ENCODE measurements at places on chromosomes 4 and X.

DNA sequence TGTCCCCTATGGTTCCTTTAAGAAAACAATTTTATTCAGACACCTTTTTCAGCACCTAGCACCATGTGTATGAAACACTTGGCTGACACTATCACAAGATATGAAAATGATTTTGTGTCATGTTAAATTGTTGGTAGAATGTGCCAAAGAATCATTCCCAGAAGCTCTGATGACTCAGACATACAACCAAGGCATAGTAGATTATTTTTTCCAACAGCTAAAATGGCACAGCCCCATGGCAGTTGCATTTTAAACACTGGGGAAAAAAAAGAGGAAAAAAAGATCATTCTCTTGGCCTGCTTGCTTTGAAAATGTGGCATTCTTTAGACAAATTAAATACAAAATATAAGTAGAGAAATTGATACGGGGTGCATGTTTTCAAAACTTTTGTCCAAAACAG, 230.2 kb downstream of the NLGN4X start:
- no peak for DNase-seq

DNA sequence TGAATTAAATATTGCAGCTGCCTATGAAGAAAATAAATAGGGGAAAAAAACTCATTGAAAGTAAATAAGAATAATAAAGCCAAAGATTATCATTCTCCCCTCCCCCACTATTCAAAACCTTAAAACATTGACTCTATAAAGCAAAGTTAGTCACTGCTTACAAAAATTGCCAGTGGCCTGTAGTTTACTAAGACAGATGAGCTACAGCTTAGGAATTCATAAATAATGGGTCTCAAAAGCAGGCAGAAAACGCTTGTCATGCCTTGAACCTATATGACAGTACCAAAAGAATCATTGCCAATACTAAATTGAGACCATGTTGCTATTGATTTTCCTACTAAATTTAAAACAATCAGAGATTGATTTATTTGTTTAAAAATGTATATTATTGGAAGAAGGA, 78.9 kb downstream of the SLC10A7 start:
- DNase-seq = no peak

DNA sequence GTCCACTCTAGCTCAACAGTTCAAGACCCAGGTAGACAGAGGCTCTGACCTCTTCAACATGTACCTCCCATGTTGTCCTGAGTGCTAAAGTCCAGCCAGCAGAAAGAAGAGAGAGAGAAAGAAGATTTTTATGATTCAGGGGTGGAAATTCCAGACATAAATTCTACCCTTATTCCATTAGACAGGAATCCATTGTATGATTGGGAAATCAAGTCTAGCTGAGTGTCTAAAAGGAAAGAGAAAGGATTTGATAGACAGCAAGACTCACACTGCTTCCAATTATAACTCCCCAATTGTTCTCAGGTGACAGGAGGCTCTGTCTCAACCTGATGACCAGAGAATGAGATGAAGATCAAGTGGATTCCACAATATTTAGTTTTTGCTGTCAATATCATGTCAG, 27.9 kb upstream of the PGM2 start:
- DNase-seq = no peak

DNA sequence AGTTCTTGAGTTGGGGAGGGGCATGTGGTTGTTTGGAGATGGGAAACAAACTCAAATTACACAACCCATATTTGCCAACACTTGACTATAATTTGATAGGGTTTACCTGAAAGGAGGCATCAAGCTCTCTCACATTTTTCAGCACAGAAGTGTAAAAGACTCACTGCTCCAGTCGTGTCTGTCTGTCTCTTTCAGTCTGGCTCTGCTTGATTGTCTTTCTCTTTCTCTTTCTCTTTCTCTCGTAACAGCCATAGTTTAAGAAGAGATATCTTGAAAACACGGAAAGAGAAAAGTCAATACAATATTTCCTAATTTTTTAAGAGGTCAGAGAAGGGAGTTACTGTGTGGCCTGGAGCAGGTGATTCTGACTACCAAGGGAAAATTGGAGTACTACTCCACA, 413.6 kb upstream of the CXorf51A start:
- no peak for DNase-seq

- DNase-seq = no peak
Observed at GRCh38 chrX:10233173-10233572, 76.4 kb downstream of the CLCN4 start.

GRCh38 chrX:153561337-153561736, 37.6 kb downstream of the CCNQ start:
- no peak for DNase-seq

GRCh38 chrX:455199-455598, 68.5 kb upstream of the PPP2R3B start:
- no peak for DNase-seq

DNA sequence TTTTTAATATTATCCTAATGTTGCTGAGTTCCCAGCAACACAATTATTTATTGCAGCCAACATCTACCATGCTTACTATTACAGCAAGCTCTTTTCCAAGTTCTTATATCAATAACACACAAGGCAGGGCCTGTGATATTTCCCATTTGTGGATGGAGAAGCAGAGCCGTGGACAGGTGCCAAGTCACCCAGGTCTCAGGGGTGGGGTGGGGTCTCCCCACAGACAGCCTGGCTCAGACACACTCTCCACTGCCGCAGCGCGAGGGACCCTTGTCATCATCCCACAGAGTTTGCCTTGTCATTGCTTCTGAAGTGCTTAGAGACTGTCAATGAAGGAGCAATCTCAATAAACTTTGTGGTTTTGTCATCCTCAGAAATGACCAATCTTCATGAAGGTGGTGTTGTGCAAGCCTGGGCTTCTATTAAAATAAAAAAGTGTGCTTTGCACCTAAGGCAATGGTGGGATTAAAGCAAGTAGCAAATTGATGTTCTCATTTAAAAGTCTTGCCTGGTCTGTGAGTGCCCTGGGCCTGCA, 76.1 kb downstream of the SORBS2 start:
- no peak for DNase-seq

DNA sequence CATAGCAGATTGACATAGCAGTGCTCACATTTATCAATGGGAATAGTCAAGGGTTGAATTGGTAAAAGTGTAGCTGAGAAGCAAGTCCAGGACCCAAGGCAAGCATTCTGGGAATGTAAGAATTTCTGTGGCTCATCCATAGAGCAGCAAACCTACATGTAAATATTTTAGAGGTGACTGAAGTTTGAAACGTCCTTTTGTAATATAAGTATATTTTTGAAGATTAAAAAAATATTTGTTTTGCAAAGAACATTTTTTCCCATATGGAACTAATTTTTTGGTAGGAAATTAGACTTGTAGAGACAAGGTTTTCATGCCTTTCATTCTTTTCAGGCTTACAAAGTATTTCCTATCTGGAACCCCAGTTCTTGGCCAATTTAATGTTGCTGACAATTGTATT, 104.0 kb downstream of the TEX13A start:
- DNase-seq = no peak

GRCh38 chr4:113452868-113453620, 308.5 kb downstream of the CAMK2D start:
- no peak for DNase-seq

DNA sequence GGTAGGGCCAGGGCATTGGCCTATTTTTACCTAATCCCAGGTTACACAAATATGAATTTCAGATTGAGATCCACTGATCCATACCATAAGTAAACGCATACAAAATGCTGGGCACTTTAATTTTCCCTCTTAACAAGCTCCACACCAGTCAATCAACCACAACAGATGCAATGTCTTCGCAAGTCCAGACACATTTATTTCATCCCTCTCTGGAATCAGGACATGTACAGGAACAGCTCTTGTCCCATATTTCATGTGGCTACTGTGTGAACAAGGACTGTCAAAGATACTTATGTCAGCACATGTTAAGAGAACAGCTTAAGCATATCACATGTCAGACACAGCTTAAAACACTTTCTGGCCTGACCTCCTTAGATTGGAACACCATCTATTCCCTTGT, 145.9 kb downstream of the PPP3CA start:
- DNase-seq = no peak

- no peak for DNase-seq
Observed at GRCh38 chr4:135177321-135177720, 975.7 kb upstream of the PABPC4L start.

DNA sequence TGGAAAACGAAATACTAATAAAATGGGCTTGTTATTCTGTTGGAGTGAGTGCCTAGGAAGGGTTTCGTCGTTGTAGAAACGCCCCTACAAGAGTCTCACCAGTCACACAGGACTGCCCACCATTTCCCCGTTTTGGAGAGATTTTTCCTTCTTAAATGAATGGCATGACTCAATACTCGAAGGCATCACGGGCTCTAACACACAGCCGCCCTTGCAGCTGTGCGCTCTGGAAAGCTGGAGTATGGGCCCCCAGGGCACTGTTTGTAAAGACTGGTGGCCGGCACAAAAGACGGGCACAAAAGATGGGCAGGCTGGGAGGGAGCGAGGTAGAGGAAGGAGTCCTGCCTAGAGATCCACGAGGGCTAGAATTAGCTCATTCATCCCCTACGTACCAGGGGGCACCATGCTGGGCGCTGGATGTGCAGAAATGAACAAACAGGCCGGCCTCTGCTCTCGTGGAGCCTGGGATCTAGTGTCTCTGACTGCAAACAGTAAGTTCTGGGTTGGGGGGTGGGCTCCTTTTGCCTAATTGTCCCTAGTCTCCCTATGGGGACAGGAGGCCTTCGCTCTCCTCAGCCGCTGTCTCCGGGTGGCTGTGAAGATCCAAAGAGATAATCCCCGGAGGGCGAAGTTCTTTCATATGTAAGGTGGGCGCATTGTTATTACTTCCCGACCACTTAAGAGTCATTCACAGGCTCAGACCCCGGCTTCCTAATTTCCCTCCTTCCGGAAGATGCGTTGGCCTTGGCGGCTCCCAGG, 1.0 kb upstream of the SFRP2 start:
- no peak for DNase-seq

- no peak for DNase-seq
Observed at GRCh38 chrX:69896046-69896445, 153.7 kb downstream of the AWAT2 start.

GRCh38 chrX:74080165-74080564, 223.8 kb upstream of the ZCCHC13 start:
- DNase-seq = no peak

- no peak for DNase-seq
Observed at GRCh38 chr4:109266891-109267290, 35.6 kb downstream of the COL25A1 start.

GRCh38 chr4:182185491-182185890, 57.7 kb upstream of the TENM3 start:
- no peak for DNase-seq

DNA sequence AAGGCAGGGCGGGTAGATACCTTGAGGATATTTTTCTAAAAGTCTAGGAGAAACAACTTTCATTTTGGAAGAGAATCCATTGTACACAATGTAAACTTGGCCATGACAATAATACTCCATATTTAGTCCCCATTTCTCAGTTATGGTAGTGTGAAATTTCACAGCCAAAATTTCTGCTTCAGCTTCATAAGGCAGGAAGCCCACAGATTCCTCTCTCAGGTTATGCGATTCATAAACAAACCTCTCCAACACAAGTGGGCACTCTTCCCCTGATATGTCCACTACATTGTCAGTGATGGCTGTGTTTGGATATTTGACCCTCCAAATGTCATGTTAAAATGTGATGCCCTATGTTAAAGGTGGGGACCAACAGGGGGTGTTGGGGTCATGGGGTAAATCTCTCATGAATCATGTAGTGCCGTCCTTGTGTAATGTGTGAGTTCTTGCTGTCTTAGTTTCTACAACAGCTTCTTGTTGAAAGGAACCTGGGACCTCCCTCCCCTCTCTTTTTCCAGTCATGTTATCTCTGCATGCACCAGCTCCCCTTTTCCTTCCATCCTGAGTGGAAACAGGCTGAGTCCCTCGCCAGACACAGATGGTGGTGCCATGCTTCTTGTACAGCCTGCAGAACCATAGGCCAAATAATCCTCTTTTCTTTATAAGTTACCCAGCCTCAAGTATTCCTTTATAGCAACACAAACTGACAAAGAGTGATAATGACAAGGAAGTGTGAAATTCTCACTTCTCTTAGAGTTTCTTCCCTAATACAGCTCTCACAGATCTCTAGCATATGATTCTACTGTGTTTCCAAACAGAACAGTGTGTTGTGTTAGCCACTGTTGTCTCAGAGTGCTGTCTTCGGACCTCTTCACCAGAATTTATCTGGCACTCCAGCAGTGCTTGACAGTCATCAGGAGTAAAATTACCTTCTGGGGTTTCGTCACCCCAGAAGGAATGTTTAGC, 598.4 kb upstream of the GNPDA2 start:
- no peak for DNase-seq

GRCh38 chrX:19689170-19689779, 174.0 kb upstream of the MAP3K15 start:
- DNase-seq = no peak

GRCh38 chr4:187424636-187425035, 570.9 kb upstream of the ZFP42 start:
- DNase-seq = no peak

GRCh38 chr4:76539979-76540378, 105.0 kb downstream of the SHROOM3 start:
- no peak for DNase-seq

GRCh38 chr4:56844802-56845580, 23.5 kb upstream of the SPINK2 start:
- DNase-seq = no peak

- DNase-seq = no peak
Observed at GRCh38 chr4:58413849-58414248, 1303.7 kb upstream of the IGFBP7 start.

DNA sequence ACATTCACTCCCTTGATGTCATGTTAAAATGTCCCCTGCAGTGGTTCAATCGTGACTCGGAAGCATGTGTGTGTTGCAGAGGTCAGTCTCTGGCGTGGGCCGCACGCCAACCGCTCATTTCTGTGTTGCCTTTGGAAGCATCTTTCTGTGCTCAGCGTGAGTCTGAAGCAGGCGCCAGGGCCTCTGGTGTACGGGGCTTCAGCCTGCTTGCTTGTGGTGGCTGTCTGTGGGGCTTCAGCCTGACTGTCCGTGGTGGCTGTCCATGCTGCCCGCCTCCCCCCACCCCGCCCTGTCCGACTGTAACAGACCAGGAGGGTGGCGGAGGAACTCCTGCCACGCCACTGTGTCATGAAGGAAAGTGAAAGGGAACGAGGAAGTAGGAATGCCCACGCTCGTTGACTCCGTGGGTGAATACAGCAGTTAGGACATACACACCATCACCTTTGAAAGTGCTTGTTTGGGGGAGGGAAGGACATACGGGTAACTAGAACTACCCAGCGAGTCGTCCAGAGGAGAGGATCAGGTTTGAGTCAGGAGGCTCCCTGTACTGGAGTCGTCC, 14.7 kb upstream of the CLCN4 start:
- no peak for DNase-seq

GRCh38 chr4:105060628-105061027, 86.0 kb upstream of the TET2 start:
- no peak for DNase-seq

GRCh38 chr4:91118597-91118996, 991.4 kb downstream of the CCSER1 start:
- DNase-seq = no peak

- DNase-seq = no peak
Observed at GRCh38 chr4:3445111-3445820, 3.5 kb downstream of the HGFAC start.

DNA sequence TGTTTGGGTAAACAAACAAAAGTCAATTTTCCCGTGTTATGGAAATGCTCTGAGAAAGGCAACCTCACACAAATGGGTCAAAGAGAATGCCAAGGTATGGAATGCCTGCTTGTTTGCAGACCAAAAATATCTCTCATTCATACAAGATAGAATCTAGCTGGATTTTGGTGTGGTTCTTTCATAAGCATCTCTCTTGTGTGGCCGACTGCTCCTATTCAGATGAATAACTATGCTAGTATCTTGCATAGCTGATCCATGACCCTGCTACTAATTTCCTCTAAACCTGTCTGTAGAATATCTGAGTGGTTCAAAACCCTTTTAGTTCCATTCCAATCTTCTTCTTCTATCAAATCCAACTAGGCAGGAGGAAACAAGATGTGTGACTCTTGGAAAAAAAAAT, 28.2 kb upstream of the SORBS2 start:
- no peak for DNase-seq

Measured in CD8-positive, alpha-beta memory T cell (primary cell).